ENCODE measurements at places on chromosomes 12 and 14. TPM values are rescaled to one million over a fixed set of nuclear protein-coding genes. Genes with fewer than 3 reads are reported as not detected.

- no peak for DNase-seq
Observed at GRCh38 chr12:9276990-9277389, 68.8 kb upstream of the PZP start.

DNA sequence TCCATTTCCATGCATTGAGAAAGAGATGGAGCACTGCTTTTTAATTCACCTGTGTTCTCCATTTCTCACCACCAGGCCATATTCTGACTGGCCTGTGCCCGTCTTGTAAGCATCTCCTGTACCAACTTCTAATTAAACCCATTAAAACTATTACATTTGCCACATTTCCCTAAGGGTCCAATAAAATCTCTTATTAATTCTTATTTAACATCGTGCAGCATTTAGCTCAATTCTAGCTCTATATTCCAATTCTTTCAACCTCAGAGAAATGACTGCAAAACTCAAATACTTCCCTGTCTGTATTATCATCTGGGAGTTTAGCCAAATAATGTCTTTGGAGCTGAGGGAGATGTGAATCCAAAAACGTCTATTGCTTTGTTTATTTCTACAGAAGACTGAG lies 495.4 kb upstream of the TMEM132C start:
- DNase-seq, result no peak

DNA sequence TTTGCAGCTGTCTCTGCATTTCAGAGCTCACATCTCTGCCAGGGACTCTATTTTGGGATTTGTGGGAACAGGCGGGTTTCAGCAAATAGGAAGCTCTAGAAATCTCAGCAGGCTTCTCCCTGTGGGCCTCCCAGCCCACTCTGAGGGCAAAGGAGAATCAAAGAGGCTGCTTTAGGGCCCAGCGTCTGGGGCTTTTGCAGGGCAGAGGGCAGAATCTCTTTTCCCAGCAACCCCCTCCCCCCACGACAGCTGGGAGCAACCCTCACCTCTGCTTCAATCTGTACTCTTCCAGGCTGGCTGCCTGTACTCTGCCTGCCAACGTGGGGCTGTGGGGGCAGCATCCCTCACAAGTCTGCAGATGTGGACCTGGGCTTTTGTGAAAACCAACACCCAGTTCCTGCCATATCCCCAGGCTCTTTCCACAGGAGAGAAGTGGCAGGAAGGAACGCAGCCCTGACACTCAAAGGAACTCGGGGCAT lies 529.6 kb upstream of the TBX3 start:
- no peak for DNase-seq

Gene NKX2-1
- not detected for total RNA-seq

Gene SRRM4
- not detected for total RNA-seq

Gene CAMKK2
- total RNA-seq, result 38.8 TPM
